NCI-H774 (cell line): ENCODE measurements at places on chromosomes 3 and 15.

GRCh38 chr3:78881501-78881900 is 886.3 kb downstream of the ROBO1 start:
- no peak for DNase-seq

DNA sequence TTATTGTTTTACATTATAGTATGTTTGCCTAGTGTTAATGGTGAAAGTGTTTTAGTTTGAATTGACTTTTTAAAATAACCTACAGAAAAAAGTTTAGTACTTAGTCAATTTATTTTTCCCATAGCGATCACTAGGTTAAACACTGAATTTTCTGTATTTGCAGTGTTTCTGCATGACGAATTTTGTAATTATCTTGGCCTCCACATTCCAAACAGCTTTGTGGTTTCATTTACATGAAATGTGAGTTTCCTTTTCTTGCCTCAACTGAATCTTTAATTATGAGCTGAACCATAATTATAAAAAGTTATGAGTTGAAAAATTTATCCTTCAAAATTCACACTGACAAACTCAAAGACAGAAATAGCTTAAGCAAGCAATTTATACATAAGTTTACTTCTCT is 235.5 kb downstream of the CTNNB1 start:
- no peak for DNase-seq

DNA sequence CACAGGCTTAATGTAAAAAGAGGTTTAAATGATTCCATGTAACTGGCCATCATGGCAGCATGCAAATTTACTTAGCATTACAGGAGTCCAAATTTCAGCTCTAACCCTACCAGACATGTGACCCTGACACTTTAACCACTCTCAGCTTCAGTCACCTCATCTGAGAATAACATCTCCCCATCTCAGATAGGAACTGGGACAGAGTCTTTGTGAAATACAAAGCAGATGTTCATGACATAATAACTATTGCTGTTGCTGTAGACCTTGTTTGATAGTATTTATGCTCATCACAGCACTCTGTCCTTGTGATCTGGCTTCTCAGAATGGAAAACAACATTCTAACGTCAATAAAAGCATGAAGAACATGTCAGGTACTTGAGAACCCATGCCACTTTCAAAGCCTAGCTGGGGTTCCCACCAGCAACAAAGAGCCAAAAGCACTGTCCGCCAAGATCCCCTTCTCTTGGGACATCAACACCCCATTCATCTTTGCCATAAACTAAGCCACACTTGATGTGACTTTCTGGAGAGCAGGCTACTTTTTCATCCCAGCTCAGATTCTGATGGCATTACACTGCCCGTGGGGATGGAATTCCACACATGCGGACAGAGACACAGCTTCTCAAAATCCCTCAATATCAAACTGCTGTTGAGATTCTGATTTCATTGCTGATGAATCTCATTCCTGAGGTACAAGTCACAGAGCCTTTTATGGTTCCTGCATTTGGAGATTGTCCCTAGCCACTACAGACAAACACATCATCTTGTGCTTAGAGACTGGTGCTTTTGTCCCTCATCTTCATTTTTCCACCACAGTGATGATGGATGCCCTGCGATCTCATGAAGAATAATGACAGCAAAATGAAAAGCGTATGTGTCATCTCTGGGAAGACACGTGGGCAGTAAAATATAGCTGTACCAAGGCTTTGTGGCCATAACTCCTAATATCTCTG is 202.7 kb downstream of the TNIK start:
- no peak for DNase-seq

GRCh38 chr3:196813903-196814302 is 53.8 kb upstream of the SENP5 start:
- no peak for DNase-seq

- DNase-seq, result no peak
These were observed 10.0 kb downstream of the MRPS25 start for GRCh38 chr3:15055019-15055557.

GRCh38 chr3:21750831-21751391 is at the start of gene ZNF385D:
Gene ZNF385D, minus strand, starts transcription at chr3:21751210. Its CDS starts 294 bp downstream, at chr3:21750916.
- DNase-seq, result no peak

- no peak for DNase-seq
These were observed 41.6 kb downstream of the NKIRAS1 start for GRCh38 chr3:23875113-23875725.

DNA sequence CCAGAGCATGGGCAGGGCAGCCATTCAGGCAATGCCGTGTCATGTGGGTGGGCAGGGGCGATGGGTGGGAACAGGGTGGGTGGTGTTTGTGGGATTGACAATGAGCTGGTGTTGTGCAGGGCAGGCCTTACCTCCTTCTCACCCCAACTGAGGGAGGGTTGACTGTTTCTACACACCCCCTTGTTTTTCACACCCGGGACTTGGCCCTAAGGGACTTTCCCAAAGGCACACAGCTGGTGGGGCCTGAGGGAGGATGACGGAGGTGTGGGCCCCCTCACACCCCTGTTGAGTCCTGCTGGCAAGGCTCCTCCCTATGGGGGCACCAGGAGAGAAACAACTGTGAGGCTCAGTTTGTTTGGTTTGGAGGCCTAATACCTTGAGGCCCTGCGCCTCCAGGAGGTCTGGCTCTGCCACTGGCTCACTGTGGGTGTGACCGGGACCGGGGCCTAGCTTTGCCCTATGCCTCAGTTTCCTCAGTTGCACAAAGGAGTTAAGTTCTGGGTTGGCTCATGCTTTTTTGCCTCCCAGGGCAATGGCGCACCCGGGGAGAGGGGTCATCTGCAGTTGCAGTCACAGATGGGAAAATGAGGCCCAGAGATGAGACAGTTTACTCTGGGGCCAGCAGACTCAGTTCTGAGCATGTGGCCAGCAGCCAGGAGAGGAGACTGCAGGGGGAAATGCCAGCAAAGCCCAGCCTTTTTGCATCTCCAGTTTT is 5.1 kb upstream of the DNAH1 start:
- DNase-seq, result no peak

DNA sequence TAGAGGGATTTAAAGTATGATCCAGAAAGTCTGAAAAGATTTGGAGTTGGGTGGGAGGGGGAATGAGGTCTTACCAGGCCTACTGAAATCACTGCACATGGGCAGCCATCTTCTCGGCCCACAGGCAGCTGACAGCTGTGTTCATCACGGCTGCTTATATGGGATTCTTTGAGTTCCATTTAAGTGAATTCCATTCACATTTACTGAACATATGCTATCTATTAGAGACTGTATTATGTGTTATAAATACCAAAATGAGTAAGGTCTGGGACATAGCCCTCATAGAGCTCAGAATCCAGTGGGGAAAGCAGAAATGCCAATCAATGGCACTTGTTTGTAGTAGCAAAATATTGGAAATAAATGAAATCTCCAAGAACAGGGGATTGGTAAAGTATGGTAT is 91.1 kb downstream of the TRIM42 start:
- no peak for DNase-seq

DNA sequence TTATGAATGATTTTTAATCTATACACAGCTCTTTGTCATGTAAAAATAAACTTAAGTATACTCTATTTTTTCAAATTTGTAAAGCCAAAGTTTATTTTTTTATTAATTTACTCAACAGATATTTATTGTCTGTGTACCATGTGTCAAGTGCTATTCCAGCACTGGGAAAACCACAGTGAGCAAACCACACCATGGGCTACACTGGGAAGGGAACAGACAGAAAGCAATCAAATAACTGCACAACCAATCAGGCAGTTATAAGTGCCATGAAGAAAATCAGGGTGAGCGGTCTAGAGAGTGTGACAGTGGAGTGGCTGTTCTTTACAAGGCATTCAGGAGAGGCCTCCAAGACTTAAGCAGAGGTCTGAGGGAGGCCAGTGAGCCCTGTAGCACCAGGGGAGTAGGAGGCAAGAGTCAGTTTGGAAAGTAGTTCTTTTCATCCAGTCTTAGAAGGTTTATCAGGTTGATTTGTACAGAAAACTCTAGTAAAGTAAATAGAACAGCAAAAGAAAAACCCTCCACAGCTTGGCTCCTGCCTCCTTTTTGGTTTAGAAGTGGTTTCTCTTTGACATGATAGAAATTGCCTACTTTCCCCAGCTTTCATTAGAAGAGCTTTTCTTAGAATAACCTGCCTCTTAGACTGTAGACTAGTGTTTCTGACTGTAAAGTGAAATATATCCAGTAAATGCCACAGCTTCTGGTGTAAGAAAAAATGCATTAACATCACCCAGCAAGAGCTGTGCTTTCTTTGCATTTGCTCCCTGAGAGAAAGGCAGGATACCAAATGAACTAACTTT is 13.7 kb downstream of the EIF2AK4 start:
- DNase-seq, result no peak

- DNase-seq, result no peak
These were observed 8.9 kb downstream of the PIGX start for GRCh38 chr3:196721097-196721496.

- DNase-seq, result peak; percentile 32
These were observed at the start of gene DOCK3 for GRCh38 chr3:50674349-50675178. Gene DOCK3, plus strand, starts transcription at chr3:50674927. Its CDS starts 337 bp downstream, at chr3:50675264.

GRCh38 chr15:85010386-85011159 is 28.9 kb downstream of the PDE8A start:
- DNase-seq, result no peak

DNA sequence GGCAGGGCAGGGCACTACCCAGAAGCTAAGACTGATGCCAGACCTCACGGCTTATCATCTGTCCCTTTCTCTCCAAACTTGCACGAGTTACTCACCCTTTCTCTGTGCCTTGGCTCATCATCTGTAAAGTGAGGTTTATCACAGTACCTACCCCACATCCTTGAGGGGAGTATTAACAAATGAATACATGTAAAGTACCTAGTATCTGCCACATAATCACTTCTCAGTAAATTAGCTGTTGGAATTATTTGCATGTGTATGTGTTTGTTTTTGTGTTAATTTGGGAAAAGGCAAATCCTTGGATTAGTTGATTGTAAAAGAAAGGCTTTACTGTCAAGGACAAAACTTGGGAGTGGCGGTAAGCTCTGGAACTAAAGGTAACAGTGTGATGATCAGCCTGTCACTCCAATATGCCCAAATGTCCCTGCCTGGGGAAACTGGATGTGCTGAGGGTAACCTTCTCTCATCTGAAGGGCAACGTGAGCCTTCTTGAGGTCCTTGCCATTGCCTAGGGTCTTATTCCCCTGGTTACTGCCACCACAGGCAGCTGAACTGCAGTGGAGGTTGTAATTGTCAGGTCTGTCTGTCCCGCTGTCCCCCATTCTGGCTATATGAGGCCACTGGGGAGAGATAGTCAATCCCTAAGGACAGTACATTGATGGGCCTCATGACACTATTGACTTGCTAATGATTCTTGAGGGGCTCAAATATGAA is 269.4 kb downstream of the CLSTN2 start:
- DNase-seq, result no peak
